ENCODE measurements at places on chromosomes 1 and 21. TPM values are rescaled to one million over a fixed set of nuclear protein-coding genes. Genes with fewer than 3 reads are reported as not detected.

- DNase-seq = no peak
Measured at GRCh38 chr1:57623039-57623790, 199.4 kb upstream of the DAB1 start.

- no peak for DNase-seq
Measured at GRCh38 chr1:160963521-160963920, 8.9 kb upstream of the ITLN2 start.

GRCh38 chr1:19960591-19960990 lies 18.8 kb downstream of the PLA2G2A start:
- DNase-seq = no peak

DNA sequence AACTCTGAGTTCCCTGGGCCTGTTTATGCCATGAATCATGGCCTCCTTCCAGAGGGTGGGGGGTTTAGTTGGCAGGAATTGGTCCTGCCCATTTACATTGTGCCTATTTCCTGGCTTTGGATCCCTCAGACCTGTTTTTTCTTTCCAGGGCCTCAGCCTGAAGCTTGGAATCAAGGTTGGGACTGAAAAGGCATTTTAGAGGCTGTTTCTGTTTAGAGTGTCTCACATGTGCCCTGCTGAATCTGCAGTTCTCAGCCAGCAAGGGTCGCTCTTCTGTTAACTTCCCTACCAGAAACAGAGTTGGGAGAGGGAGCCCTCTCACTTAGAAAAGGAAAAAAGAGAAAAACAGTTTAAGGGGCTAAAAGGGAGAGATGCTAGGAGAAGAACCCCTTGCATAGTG lies 191.1 kb downstream of the PTPRC start:
- DNase-seq = no peak

DNA sequence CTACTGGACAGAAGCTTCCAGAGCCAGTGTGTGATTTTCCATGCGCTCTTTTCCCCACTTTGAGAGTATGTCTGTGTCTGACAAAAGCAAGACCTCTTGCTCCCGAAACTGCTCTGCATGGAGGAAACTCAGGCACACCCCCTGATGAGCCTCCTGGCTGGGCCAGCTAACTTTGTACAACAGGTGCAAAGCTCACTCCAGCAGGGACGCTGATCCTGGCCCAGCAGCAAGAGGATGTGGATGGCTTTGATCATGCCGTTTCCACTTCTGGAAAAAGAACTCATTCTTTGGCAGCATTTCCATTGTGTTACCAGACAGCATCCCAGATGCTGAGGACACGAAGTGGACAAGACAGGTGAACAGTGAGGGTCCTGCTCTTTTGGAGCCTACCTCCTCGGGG lies 103.1 kb downstream of the TLR5 start:
- DNase-seq = no peak

- no peak for DNase-seq
Measured at GRCh38 chr1:10863886-10864285, 67.4 kb upstream of the CASZ1 start.

DNAI4 gene
- total RNA-seq = 3.3 TPM

ZBTB8A gene
- total RNA-seq = 7.9 TPM

OR2T1 gene
- total RNA-seq = not detected

OR2T35 gene
- total RNA-seq = not detected

ELAPOR1 gene
- total RNA-seq = 3.3 TPM

TRPM2 gene
- total RNA-seq = 9.3 TPM

TSTD1 gene
- total RNA-seq = 29.4 TPM

Data from omental fat pad (tissue), 4 donors.